Activated CD4-positive, alpha-beta T cell treated with anti-CD3 and anti-CD28 coated beads, Interleukin-10, Interleukin-2, amounts not matched to agents 100 ng/mL and 50 ng/mL, durations not matched to agents 16 hours and 8 hours (primary cell): ENCODE measurements at places on chromosomes 6 and 20.
A peak's percentile ranks its signal among the peaks of the same experiment; 100 is the strongest.

- DNase-seq, result no peak
Measured at GRCh38 chr6:24480705-24481104, 8.7 kb downstream of the GPLD1 start.

DNA sequence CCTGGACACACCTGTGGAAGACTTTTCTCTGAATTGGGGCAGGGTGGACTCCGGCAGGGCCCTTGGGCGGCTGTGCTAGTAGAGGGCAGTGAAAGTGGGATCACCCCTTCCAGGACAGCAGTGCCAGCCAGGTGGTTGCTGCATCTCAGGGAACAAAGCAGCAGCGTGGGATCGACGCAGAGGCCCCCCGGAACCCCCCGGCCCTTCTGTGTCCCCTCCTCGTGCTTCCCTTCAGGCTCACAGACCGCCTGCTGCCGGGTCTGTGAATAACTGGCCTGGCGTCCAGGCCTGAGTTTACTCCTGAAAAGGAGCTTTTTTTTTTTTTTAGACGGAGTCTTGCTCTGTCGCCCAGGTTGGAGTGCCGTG lies 8.9 kb upstream of the DNAJC5 start:
- no peak for DNase-seq

DNA sequence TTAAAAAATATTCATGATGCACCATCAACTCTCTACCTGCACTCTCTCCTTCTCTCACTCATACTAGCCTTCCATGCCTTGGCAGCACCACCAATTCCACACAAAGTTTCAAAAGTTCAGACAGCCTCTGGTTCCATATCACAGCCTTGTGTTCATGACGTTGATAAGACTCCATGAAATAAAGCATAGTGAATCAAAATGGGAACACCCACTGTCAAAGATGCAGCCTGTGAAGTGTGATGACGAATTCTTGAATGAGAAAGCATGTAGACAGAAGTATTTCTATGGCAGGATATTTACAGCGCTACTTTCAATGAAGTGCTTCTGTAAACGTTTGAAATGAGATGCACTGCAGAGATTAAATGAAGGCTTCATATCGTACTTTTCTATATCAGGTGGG lies 77.3 kb upstream of the FERMT1 start:
- no peak for DNase-seq

DNA sequence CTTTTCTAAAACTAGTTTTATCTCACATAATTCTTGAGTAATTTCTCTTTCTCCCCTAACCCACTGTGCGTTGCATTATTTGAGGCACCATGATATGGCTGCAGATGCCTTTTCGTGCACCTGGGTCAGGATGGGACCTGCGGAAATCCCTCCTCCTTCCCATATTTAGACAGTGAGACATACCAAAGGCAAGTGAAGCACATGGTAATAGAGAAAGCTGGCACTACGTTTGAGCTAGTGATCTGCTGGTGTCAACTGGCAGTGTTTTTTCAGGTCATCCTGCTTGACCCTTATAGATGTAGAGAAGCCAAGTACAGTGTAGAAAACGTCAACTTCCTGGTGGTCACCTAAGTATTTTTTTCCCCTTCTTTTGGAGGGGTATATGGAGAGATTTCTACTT lies 71.7 kb downstream of the FOXO3 start:
- DNase-seq, result no peak

GRCh38 chr20:64205611-64206026 lies 41.4 kb downstream of the MYT1 start:
- no peak for DNase-seq

- DNase-seq, result no peak
Measured at GRCh38 chr20:43584448-43585136, 6.1 kb upstream of the IFT52 start.

DNA sequence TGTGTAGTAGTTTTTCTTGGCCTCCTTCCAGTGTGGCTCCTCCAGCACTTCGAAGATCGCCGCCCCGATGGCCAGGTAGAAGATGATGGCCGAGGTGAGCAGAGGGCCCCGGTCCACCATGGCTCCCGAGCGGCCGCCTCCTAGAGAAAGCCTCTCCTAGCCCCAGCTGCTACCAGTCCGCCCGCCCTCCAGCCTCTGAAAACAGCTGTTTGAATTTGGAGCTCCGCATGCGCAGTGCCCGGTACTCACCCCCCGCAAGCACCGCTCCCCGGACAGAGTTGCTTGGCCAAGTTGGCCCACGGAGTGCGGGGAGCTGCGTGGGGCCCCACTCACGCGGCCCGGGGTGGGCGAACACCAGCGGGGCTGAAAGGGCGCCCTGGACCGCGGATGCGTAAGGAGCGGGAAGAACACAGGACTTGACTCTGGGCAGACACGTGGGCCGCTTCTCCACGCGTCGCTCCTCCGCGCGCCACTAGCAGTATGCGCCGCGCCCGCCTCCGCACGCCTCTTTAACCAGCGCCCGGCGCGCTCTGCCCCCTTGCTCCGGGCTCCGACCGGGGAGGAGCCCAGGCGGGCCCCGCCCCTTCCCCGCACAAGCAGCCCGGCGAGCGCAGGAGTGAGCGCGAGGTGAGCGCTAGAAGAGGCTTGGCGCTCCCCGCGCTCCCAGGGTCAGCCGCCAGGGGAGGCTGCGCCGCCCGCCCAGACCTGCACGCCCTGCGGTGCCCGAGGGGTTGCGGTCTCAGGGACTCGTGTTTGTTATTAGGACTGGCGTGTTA lies at the start of gene KCNK5:
Gene KCNK5, minus strand, starts transcription at position 484 of the 776 bp plus-strand sequence. Its CDS starts 364 bp downstream, at position 120.
- peak; percentile 93 for DNase-seq

- DNase-seq, result no peak
Measured at GRCh38 chr6:31267651-31268368, 4.1 kb downstream of the HLA-C start.

DNA sequence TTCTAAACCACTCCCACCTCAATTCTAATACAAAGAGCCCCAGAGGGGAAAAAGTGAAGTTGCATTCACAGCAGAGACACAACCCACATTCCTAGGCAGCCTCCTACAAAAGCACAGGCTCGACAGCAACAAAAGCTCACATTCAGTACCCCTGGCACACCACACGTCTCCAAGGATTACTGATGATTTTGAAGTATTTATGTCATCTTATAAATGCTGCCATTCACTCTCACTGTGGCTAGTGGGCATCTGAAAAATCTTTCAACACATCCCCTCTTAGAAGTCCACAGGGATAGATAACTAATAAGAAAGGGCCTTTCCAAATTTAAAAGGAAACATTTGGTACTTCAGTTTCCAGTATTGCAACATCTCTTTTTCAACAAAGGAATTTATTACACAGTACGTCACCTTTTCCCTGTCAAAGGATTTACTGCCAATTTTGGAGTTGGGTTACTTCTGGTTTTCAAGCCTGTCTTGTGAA lies 146.7 kb downstream of the TASP1 start:
- DNase-seq, result no peak

DNA sequence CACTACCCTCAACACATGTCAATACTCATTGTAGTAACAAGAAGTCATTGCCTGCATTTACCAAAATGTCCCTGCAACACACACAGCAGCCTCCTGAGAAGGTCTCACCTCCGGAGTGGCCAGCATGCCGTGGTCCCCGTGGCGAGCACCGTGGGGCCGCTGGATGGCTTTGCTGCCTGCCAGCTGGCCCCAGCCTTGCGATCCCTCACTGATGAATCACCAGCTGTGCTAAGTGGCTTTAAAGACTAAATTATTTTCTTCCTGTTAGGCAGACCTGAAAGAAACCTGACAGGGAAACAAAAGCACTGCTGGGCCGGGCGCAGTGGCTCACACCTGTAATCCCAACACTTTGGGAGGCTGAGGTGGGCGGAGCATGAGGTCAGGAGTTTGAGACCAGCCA lies 306.7 kb downstream of the CDH4 start:
- no peak for DNase-seq

DNA sequence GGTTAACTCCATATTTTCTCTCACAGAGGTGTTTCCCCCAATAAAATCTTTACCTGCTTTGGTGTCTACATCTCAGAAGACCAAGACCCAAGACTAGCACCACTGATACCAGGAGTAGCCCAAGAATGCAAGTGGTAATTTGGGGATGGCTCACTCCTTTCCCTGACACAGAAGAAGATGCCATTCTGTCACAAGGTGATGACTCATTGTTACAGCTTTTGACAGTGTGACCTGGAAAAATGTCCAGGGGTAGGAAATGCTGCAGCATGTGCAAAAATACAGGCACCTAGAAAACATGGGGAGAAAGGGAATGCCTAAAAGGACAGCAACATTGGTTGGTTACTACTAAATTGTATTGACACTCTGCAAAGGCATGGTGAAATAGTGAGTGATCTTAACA lies 254.0 kb upstream of the GJE1 start:
- DNase-seq, result no peak

DNA sequence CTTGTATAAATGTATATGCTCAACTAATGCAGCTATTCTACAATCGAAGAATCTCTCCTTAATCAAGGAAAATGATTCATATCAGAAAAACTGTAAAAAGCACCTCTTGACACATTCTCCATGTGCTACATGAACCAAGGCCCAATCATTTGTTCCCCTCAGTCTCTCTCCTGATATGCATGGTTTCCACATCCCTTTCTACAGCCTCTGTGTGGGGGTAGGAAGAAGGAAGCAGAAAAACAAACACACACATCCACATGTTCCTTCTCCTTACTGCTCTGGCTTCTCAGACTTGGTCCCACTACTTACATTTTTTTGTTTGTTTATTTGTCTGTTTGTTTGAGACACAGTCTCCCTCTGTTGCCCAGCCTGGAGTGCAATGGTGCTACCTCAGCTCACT lies 510.5 kb downstream of the PRKN start:
- DNase-seq, result no peak

GRCh38 chr6:141598487-141598886 lies 534.2 kb upstream of the GJE1 start:
- no peak for DNase-seq

DNA sequence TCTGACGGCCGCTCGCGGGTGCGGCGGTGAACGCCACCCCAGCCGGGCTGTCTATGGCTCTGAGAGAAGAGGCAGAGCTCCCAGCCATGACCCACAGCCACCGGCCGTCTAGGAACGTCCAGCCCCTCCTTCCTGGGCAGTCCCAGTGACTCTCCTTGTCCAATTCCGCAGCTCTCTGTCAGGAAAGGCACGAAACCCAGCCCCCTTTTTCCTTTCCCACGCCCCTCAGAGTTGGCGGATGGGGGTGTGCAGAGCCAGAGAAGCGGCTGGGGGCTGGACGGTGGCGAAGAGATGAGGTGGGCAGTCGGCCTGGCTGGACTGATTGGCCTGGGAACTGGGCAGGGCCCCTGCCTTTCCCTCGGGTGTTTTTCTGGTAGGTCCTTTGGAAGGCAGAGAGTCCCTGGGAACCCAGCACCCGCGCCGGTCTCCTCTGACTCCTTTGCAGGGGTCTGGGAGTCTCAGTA lies 1.5 kb downstream of the EBF4 start:
- no peak for DNase-seq

GRCh38 chr6:39816747-39817146 lies 24.6 kb downstream of the DAAM2 start:
- DNase-seq, result no peak

DNA sequence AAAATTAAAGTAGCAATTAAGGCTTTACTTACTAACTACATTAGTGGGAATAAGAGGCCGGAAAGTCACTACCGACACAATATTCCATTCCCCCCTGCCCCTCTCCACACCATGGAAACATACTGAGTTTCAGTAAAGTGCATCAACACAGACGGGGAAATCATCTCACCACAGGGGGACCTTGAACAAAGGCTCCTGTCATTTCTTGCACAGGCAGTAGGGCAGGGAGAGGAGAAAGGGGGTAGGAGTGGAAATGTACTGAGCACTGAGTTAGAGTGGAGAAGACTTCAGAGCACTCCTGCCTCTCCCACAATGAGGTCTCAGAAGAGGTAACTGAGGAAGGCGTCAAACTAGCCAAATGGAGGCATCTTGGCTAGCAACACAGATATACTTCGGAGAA lies 1426.9 kb upstream of the EYS start:
- DNase-seq, result no peak

GRCh38 chr6:159311618-159312017 lies 142.4 kb downstream of the FNDC1 start:
- DNase-seq, result peak; percentile 4

- DNase-seq, result no peak
Measured at GRCh38 chr6:110399219-110400071, 15.9 kb downstream of the DDO start.

DNA sequence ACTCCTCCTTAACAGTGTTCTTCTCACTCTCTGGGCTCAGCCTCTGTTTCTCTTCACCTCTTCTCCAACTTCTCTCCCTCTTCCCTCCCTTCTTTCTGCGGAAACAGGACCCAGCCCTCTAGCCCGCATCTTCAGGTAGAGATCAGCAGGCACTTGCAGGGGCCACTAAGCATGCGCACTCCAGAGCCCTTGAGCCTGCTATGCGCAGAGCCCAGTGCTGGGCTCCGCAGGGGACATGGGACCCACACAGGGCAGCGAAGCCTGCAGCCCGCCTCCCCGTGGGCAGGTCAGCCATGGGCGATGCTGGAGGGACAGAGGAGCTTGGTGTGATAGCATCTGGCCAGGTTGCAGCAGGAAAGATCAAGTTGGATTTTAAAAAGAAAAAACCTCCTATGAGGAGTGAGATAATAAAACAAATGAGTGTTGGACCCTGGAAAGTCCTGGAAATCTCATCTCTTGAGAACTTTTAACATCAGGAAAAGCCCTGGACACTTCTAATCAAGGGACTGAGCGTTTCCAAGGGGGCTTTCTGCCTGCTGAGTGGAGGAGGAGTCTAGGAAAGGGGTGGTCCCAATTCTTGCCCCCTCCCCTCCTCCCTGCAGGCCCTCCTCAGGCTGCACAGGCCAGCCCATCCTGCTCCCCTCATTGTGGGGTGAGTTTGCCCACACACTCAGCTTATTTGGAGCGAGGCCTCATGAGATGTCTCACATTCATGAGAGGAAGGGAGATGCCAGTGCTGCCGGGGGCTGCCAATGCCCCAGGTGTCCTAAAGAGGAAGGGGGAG lies 71.9 kb downstream of the MDGA1 start:
- no peak for DNase-seq

GRCh38 chr20:25030649-25031207 lies 27.2 kb downstream of the ACSS1 start:
- DNase-seq, result no peak

GRCh38 chr6:8940356-8940755 lies 505.0 kb upstream of the SLC35B3 start:
- no peak for DNase-seq

- DNase-seq, result no peak
Measured at GRCh38 chr6:4997862-4998261, 6.0 kb downstream of the RPP40 start.

DNA sequence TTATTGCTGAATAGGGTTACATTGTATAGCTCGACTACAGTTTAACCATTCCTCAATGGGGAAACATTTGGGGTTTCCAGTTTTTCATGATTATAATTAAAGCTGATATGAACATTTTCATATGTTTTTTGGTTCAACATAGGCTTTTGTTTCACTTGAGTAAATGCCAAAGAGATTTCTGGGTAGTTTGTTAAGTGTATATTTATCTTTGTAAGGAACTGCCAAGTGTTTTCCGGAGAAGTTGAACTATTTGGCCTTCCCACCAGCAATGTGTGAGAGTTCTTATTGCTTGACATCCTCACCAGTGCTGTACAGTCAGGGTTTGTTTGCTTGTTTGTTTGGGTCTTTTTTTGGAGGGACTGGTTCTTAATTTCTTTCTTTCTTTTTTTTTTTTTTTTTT lies 83.7 kb upstream of the RALY start:
- no peak for DNase-seq
